Spinal cord (tissue), 10 donors: ENCODE measurements at places on chromosomes 3 and 15.

DNA sequence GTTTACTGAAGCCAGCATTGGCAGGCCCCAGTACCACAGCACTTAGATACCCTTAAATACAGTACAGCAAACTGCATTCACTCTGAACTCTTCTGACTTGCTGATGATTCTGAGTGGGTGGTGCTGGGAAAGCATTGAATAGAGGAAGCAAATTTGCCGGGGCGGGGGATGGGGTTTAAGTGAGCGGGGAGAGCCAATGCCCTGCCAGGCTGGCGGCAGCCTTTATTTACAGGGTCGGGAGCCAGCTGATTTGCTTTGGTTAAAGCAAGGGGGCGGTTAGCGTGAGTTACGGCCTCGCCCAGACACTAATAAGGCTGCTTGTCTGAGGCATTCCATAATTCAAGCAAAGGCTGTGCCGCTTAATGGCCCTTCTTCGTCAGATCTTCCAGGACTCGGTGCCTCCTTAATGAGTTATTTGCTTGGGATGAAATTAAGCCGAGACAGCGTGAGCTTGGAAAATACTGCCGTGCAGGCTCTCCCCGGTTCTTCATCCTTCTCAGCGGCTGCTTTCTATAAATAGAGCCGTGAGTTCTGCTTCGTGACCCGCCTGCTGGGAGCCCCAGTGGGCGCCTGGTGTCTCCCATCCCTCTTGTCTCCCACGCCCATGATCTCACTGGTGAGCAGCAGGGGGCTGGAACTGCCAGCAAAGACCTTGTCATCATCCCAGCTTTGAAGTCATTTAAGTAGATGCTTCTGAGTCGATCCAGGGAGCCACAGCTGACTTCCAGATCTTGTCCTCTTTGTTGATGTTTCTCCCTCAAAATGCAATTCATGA, 25.8 kb downstream of the SPSB4 start:
- DNase-seq: peak; percentile 74

GRCh38 chr3:41164777-41165176, 34.5 kb upstream of the CTNNB1 start:
- DNase-seq: no peak

- DNase-seq: no peak
These were observed 31.3 kb downstream of the ASB7 start for GRCh38 chr15:100633763-100634075.

- DNase-seq: no peak
These were observed 19.0 kb upstream of the PARP14 start for GRCh38 chr3:122661633-122662032.

GRCh38 chr3:107227091-107227490, 150.1 kb upstream of the CCDC54 start:
- DNase-seq: no peak

DNA sequence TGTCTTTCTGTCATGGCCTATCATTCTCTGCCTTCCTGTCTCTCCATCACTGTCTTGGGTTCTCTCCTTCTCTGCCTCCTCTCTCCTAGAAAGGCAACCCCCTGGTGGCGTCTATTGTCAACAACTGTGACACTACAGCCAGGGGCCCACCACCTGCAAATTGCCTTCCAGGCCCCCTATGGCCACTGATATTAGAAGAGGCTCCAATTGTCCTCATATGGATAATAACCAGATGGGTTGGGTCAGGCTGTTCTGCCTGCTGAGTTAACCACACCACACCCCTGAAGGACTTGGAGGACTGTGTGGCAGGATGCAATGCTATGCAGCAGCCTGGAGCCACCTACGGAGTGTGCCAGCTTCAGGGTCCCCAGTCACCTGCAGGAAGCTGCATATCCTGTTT, 665.0 kb downstream of the NTRK3 start:
- no peak for DNase-seq

GRCh38 chr3:114739627-114740026, 407.5 kb downstream of the ZBTB20 start:
- DNase-seq: no peak

- no peak for DNase-seq
These were observed 56.8 kb upstream of the ABI3BP start for GRCh38 chr3:101050046-101050445.

DNA sequence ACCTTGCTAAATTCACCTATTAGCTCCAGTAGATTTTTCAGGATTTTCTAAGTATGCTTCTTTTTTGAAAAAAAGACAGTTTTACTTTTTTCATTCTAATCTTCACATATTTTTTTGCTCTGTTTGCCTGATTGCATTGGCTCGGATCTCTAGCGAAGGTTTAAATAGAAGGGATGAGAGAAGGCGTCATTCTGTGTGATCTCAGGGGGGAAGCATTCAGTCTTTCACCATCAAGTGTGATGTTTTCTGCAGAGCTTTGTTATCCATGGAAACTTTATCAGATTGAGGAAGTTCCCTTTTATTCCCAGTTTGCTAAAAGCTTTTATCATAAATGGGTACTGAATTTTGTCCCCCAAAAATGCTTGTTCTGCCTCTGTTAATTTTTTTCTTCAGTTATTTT, 120.3 kb downstream of the LRRK1 start:
- DNase-seq: no peak

- DNase-seq: no peak
These were observed 125.9 kb downstream of the SST start for GRCh38 chr3:187544326-187544725.

DNA sequence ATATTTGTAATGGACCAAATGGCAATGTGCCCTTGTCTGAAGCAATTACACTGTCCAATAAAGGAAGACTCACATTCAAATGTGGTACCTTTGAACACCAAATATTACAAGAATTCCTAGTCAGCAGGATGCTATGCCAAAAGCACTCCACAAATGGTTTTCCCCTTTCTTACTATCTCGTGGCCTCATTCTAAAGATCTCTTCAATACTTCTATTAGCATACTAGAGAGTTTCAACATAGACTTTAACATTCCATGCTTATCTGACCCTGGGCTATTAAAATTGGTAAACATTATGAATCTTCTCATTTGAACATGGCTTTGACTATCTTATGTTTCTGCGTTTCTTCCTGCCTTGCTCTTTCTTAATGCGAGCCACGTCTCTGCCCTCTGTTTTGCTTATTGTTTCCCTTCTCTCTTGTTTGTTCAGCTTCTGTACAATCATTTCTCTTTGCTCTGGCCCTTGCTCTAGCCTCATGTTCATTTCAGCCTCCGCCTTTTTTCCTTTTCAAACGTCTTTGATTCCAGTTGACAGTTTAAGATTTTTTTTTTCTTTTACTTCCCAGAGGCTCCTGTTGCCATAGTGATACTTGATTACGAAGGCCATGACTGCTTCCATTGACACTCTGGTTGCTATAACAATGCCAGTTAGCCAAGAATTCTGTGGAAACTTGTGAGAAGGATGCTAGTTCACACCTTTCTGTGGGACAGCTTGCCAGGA, 49.5 kb upstream of the SLC9A9 start:
- peak; percentile 92 for DNase-seq

DNA sequence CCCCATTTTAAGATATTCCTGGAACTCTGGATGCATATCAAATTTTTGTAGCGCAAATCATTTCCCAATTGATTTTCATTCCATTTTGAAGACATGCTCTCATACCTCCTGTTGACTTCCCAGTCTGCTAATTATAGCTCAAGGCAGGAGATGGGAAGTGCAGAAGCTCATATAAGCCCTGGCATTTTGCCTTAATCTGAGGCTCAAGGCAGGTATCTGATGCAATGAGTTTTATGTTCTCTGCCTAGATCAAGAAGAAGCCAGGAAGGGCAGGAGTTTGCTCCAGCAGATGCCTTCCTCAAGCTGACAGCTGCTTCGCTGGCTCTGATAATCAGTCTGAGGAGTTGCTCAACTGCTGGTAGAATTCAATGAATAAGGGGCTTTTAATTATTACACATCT, 65.6 kb upstream of the NEDD4 start:
- peak; percentile 9 for DNase-seq

DNA sequence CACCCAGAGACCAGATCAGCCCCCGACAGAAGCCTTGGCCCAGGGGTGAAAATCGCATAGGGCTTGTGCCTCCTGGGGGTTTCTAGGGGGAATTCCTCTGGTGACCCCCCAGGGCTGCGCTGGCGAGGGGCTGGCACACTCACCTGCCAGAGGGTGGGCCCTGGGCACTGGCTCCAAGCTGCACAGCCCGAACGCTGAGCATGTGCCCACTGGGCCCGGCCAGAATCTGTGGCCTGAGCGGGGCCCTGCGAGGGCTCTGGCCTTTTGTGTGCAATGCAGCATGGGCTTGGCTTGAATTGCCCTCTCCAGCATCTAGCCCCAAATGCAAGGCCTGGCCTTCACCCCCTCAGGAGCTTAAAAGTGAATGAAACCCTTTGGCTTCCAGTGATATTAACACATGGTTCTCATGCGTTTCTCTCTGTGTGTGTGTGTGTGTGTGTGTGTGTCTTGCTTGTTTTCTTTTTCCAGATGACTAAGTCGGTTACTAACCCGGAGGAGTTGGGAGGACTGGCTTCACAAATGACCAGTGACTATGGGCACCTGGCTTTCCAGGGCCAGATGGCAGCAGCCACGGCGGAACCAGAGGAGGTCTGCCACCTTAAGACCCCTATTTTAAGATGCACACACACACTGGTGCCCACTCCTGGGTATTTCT, 259.1 kb upstream of the TPM1 start:
- no peak for DNase-seq

DNA sequence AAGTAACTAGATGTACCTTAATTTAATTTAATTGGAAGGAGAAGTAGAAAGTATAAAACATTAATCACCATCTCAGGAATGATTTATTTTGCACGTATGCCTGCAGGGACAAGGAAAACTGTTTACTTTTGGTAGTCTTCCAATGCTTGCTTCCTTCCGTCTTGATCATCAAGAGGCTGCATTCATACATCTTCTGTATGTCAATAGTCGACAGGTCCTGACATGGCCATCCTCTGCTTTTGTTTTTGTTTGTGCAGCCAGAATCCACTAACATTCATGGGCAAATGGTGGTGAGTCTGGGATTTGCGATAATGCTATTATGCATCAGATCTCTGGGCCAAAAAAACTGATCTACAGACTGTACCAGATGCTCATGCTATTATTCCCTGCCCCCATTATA, 56.6 kb upstream of the ZPLD1 start:
- no peak for DNase-seq

GRCh38 chr3:164235289-164236028, 842.8 kb downstream of the SI start:
- no peak for DNase-seq

DNA sequence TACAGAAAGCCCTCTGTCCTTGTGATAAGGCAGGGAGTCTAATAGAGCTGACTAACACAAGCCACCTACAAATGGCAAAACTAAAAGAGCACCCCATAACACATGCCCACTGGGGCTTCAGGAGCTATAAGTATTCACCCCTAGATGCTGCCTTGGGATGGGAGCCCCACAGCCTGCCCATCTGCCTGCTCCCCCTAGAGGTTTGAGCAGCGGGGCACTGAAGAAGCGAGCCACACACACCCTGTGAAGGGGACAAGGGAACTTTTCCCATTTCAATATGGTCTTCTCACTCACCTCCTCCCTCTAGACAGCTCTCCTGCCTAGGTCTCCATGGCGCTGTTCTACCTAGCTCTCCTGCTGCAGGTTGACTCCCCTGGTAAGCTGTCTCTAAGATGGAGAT, 261.0 kb downstream of the SHQ1 start:
- DNase-seq: no peak

DNA sequence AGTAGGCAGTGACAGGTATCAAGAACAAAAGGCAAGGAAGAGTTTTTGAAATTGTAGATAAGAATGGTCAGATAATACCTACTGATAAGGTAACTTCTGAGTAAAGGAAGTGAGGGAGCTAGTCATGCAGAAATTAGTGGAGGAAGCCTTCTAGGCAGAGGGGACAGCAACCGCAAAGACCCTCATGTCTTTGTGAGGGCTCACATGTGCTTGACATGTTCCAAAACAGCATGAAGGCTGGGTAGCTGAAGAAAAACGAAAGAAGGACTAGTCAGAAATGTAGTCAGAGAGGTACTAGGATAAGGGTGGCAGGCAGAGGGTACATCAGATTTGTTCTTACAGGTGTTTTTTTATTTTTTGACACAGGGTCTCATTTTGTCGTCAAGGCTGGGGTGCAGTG, 5.3 kb downstream of the SIN3A start:
- DNase-seq: no peak

- no peak for DNase-seq
These were observed 352.0 kb upstream of the COL8A1 start for GRCh38 chr3:99286266-99286845.

- DNase-seq: no peak
These were observed 81.7 kb downstream of the SMAD6 start for GRCh38 chr15:66783725-66784124.

GRCh38 chr3:124676236-124676635, 54.0 kb upstream of the UMPS start:
- DNase-seq: no peak

DNA sequence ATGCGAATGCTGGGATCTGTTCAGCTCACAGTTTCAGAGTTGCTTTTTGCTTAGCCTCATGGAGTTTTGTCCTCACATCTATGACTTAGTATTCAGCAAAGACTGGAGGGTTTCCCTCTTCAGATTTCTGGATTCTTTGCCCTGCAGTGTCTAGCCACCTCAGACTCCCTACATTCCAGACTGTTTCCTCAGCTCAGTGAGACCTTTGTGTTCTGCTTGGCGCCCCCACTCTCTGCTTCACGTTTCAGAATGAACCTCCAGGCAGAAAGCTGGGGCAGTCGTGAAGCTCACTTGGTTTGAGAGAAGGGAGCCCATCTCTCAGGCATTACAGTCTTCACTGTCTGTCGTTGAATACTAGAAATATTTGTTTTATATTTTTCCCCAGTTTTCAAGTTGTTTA, 118.1 kb downstream of the CACNA1D start:
- no peak for DNase-seq

DNA sequence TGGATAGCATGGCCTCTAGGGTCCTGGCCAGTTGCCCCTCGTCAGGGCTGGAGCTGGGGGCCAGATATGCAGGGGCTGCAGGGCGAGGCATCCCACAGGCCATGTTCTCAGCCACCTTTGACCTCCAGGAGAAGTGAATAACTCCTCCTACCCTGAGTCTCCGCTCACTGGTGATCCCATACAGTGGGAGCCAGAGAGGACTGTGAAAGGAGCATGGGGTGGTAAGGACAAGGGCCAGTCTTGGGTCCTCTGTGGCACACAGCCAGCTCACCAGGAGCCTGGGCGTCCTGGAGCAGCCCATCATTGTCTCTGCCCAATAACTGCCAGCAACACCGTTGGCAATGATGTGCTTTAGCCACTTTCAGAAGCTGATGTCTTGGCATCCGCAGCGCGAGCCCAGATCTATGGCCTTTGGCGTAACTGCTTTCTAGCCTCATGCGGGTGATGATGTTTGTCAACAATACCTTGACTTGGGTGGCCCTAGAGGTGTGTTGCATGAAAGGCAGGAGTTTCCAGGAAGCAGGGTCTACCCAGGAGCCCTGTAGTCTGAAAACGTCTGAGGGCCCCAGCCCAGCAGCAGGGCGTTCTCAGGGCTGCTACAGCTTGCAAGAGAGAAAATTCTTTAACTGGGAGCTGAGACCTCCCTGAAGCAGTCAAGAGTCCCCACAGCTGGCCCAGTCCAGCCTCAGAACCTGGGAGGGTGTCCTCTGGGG, 61.1 kb upstream of the IQSEC1 start:
- no peak for DNase-seq

- DNase-seq: no peak
These were observed 213.6 kb downstream of the RBMS3 start for GRCh38 chr3:29494305-29495036.

- no peak for DNase-seq
These were observed 177.8 kb upstream of the PROK2 start for GRCh38 chr3:71962561-71963240.

GRCh38 chr3:52029535-52029934, 26.8 kb downstream of the DUSP7 start:
- DNase-seq: no peak
